ENCODE measurements at places on chromosomes 4 and X. TPM values are rescaled to one million over a fixed set of nuclear protein-coding genes. Genes with fewer than 3 reads are reported as not detected.

DNA sequence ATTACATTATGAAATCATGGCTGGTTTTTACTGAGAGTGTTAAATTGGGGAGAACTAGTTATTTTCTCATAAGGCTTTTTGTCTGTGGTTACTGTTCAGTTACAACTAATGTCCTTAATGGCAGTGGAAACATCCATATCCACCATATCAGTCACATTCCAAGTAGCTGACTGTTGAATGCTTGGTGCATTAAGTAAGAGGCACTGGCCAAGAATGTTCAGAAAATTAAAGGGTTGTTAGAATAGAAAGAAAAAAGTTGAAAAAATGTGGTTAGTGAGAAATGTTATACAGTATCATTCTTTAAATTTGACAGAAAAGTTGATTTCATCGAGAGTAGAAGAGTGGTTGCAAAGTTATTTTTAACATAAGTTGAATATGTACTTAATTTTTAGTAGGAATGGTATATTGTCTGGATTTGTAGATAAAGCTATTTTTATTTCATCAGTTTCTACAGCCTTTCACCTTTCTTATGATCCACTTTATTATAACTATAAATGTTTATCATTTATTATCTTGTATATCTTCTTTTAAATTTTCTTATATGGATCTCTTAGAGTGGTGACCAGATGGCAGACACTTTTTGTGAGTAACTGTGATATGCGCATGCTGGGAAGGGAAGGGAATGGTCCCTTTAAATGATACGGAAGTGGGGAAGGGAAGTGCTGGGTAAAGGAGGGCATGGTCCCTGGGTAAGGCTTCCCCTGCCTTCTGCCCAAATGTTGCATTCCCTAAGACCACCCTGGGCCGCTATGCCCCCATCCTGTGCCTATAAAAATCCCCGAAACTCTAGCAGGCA, 2407.1 kb downstream of the ARAP2 start:
- no peak for DNase-seq

GRCh38 chr4:126897038-126897437, 735.7 kb upstream of the INTU start:
- no peak for DNase-seq

DNA sequence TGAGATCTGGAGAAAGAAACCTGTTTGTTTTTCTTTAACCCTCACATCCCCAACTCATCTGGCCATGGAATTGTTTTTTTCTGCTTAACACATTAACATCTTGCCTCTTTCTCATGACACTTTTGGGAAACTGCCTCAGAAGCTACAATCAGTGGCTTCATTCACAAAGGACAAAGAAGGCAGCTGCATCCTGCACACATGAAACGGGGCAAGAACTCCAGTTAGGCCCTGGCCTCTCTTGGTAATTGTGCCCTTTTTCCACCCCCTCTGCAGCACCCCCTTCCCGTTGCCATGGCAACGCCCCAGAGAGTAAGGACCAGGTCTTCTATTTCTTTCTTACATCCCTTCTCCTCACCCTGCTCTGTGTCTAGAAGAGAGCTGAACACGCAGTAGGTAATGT, 103.4 kb downstream of the PDGFRA start:
- no peak for DNase-seq

DNA sequence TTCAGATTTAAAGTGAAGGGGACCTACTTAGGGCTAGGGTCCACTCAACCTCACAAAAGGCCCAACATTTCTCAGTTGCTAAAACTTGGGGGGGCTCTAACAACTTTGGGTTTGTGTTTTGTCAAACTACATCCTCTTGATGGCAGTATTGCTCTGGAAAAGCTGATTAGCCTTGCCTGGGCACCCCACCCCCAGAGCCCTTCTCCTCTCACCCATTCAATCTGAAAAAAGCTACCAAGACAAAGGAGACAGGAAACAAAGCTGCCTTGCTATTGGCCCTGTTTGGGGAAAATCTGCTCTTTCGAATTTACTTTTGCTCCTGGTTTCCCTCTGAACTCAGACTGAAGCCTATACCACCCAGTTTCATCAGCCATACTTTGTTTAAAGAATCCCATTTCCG, 195.2 kb upstream of the STK26 start:
- DNase-seq, result no peak

- DNase-seq, result no peak
Observed at GRCh38 chr4:94961420-94961819, 203.7 kb downstream of the BMPR1B start.

DNA sequence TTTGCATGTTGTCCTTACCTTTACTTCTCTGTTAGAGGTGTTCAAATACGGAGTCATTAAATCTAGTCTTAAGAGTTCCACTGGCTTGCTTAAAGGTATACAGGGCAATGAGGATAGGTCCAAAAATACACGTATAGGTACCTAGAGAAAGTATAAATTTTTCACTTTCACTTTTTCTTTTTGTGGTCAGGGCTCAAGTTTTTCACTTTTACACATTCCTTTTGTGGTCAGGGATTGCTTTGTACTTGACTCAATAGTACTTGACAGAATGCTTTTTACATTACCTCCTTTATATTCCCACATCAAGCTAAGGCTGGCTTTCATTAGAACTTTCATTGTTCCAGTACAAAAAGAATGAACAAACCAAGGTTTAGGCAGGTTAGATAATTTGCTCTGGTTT, 21.7 kb downstream of the TMEM184C start:
- no peak for DNase-seq

GRCh38 chr4:107408968-107409367, 311.1 kb downstream of the PAPSS1 start:
- DNase-seq, result no peak

DNA sequence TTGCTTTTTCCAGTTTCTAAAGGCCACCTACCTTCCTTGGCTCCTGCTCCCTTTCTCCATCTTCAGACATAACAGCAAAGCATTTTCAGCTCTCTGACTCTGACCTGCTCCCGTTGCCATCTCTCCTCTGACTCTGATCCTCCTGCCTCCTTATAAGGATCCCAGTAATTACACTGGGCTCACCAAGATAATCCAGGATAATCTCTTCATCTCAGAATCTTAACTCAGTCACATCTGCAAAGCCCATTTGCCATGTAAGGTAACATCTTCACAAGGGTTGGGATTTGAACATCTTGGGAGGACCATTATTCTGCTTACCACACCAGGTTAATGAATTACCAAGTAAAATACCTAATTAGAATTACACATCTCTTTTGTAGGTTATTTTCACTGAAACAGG, 41.3 kb upstream of the MAGED1 start:
- DNase-seq, result no peak

DNA sequence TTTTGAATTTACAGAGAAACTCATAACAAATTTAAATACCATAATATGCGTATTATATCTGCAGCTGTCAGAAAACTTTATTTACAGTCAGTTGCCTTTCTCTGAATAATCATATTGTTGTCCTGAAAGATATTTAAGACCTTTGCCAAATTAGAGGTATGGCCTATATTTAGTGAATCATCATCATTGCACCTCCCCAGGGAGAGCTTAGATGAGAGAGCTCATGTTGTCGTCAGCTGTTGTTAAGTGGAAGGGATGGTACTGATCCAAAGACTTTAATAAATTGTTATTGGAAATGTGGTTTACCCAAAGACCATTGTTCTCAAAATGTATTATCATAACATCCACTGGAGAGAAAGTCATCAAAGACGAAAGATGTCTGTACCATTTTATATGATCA, 128.6 kb downstream of the HTR2C start:
- no peak for DNase-seq

DNA sequence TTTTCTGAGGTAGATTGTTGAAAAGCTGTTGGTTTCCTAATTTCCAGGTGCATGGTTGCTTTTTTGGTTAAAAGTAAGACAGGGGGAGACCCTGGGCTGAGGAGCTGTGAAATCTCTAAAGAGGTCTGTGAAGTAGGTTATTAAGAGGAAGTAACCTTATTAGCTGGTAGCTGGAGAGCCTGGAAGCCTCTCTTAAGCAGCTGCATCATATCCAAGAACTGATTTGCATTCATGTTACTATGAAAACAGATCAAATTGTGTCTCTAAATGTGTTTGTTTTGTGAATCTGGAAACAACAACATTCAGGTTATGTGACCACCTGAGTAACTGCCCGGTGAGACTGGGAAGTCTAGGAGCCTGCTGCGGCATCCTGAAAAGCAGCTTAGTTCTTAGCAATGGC, 54.1 kb downstream of the ARHGAP10 start:
- DNase-seq, result no peak

GRCh38 chrX:2502120-2502667, 1.4 kb upstream of the DHRSX start:
- DNase-seq, result no peak

GRCh38 chr4:63020661-63021060, 1388.6 kb downstream of the TECRL start:
- no peak for DNase-seq

GRCh38 chr4:85995361-85995760, 364.5 kb downstream of the MAPK10 start:
- no peak for DNase-seq

DNA sequence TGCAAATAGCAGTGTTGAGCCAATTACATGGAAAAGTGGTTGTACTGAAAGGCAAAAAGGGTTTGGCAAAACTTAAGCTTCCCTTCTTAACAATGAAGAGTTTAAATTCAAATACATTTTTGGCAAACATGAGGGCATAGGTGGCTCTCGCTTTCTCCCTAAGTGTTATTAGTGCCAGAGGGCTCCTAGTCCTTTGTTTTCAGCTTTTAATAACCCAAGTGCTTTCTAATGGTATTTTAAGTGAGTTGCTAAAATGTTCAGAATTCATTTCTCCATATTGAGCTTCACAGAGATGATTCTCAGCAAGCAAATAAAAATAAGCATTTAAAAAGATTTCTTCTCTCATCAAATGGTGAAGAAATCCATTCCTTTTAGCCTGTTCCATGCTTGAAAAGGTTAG, 123.7 kb downstream of the HS6ST2 start:
- DNase-seq, result no peak

DNA sequence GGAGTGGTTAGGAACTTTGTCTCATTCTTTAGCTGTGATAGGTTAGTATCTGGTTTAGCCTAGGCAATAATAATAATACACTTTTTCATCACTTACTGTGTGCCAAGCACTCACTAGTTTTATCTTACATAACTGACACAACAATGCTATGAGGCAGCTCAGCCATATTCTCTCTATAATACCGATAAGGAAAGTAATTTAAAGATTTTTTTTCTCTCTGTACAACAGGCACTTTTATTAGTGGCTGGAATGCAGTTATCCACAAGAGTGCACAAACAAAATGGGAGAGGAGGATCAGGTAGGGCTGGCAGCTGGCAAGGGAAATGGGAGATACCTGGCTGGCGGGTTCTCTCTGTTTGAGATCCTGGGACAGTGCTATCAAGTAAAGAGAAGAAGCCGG, 7.6 kb downstream of the RELL1 start:
- DNase-seq, result no peak

- no peak for DNase-seq
Observed at GRCh38 chr4:95231681-95232080, 317.1 kb downstream of the UNC5C start.

GRCh38 chr4:600166-600565, 24.1 kb upstream of the TMEM271 start:
- DNase-seq, result no peak

DNA sequence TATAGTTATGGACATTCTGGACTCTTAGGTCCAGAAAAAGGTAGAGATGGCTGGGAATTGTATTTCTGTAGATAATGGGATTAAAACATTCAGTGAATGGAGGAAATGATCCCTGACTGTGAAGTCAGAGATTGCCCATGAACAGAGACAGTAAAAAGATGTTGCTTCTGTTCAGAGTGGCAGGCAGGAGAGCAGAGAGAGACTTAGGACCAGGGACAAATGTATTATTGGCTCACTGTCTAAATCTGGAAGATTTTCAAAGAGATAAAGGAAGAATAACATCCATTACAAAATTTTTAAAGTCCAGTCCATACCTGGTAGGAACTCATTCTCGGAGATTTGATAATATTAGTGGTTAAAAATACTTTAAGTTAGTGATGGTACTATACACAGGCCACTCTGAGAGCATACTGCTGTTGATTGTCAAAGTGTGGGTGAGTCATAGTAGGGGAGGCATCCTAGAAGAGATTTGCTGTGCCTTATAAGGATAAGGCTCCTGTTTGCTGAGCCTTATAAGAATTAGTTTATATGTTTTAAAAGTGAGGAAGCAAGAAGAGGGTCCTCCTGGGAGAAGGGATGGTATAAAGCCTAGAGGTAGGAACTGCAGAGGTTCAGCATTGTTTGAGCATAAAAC, 53.0 kb downstream of the JADE3 start:
- DNase-seq, result no peak

DNA sequence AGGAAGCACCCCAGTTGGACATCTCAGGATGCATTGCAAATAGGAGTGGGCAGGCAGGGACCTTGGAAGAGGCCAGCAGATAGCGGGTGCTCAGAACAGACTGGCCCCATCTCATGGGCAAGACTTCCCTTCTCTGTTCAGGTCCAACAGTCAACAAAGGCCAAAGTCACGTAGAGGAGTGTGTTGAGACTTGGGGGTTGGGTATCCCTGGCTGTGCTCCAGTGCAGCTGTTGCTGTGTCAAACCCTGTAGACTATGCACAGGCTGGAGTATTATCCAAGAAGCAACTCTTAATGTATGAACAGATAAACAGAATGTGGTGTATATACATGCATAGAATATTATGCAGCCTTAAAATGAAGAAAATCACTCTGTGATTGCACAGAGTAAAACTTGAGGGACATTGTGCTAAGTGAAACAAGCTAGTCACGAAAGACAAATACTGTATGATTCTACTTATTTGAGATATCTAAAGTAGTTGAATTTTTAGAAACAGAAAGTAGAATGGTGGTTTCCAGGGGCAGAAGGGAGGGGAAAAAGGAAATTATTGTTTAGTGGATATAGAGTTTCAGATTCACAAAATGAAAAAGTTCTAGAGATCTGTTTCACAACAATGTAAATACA, 192.1 kb upstream of the LCORL start:
- DNase-seq, result no peak

DNA sequence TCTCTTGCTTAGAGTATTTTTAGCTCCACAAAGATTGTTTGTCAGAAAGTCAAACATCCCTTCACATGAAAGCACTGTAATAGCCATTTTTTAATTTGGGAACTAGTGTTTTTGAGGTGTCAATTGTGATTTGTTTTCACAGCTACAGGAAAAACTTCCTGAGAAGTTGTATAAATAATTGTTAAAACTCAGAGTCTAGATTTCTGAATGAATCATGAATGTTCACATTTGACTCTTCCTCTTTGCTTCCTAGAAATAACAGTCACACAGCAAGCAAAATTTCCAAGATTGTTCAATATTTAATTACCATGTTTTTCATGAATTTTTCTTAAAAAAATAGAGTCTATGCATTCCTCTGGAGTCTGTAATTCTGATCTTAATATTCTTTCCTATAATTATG, 156.9 kb upstream of the SLC7A11 start:
- no peak for DNase-seq

GRCh38 chr4:85610450-85610849, 135.5 kb downstream of the ARHGAP24 start:
- no peak for DNase-seq

Gene ARMCX4
- polyA plus RNA-seq, result 3.1 TPM

Gene SSX1
- not detected for polyA plus RNA-seq

Gene MAGED4
- polyA plus RNA-seq, result 0.05 TPM

Gene PCDH18
- 2.3 TPM for polyA plus RNA-seq

Gene FGFBP1
- not detected for polyA plus RNA-seq

Gene RHOXF2
- polyA plus RNA-seq, result not detected

Gene CT45A5
- not detected for polyA plus RNA-seq

Gene MAGEA4
- not detected for polyA plus RNA-seq

Gene TMEM156
- polyA plus RNA-seq, result 0.08 TPM
